CD4-positive, alpha-beta T cell treated with Interleukin-1 beta for 1 hour (primary cell): ENCODE measurements at places on chromosomes 5 and 9.
A peak's percentile ranks its signal among the peaks of the same experiment; 100 is the strongest.

DNA sequence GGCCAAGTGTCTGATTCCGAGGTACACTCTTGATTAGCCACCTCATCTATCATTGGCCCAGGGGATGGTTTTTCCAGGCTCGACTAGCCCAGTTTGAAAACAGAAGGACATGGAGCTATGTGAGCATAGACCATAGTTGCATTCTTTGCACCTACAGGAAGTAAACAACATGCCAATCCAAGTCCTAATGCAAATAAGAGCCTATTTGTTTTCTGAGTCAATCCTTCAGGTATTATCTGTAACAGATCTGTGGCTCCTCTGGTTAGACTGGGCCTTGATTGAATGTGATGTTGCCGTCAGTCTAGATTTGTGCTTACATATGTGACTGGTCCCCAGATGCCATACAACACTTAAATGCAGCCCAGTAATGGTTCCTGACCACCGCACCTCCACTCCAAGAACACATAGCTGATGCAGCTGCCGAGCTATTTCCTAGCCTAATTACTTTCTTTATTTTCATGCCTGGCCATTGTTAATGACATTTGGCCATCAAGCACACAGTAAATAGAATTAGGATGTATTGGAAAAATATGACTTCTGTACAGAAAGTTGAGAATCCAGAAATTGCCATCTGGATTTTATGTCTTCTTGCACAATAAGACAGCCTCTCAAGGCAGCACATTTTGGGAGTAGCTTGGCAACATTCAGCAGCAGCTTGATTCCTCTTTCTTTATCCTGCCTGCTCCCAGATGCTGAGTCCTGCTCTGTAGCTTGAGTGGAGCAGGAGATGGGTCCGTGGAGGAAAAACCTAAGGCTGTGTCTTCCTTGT is 29.5 kb upstream of the ARHGAP26 start:
- no peak for DNase-seq

- no peak for DNase-seq
Measured at GRCh38 chr5:68214482-68215207, 911 bp upstream of the PIK3R1 start.

DNA sequence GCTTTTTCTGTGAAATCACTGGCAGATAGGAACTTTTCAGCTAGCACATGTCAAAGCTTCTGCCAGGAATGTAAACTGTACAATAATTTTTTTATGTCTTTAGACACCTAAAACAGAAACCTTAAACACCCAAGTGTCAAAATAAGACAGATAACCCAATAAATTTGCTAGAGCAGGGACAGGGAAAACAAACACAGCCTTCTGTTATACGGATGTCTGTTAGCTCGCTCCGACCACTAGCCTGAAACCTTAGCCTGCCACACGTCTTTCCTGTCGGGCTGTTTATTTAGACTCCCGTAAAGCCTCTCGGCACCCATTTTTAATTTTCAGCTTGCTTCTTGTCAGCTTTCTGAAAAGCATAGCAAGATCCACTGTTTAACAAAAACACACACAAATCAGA is 355.4 kb upstream of the SLC24A2 start:
- DNase-seq: no peak

- no peak for DNase-seq
Measured at GRCh38 chr9:36006549-36007315, 30.0 kb upstream of the RECK start.

DNA sequence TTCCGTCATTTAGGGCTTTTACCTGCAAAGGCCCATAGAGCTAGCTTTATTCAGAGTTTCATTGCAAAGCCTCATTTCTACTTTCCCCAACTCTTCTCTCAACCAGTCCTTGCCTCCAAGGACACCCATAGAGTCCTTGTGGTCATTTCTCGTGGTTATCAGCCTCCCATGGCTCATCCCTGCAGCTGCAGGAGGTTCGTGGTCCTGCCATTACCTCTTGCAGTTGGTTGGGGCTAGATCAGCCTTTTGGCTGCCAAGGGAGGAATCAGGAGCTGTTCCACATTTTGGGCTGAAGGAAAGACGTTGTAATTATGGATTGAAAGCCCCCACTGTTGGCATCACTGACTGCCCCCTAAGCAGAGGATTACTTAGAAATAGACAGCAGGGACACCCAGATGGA is 231.0 kb downstream of the MAN2A1 start:
- DNase-seq: no peak

- no peak for DNase-seq
Measured at GRCh38 chr5:6542421-6543345, 90.2 kb downstream of the NSUN2 start.

GRCh38 chr5:19555876-19556275 is 432.1 kb downstream of the CDH18 start:
- no peak for DNase-seq

DNA sequence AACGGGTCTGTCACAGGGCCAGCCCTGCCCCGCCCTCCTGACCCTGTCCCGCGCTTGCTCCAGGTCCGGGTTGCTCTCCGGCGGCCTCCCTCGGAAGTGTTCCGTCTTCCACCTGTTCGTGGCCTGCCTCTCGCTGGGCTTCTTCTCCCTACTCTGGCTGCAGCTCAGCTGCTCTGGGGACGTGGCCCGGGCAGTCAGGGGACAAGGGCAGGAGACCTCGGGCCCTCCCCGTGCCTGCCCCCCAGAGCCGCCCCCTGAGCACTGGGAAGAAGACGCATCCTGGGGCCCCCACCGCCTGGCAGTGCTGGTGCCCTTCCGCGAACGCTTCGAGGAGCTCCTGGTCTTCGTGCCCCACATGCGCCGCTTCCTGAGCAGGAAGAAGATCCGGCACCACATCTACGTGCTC is 4.2 kb downstream of the B4GALT7 start:
- DNase-seq: no peak

DNA sequence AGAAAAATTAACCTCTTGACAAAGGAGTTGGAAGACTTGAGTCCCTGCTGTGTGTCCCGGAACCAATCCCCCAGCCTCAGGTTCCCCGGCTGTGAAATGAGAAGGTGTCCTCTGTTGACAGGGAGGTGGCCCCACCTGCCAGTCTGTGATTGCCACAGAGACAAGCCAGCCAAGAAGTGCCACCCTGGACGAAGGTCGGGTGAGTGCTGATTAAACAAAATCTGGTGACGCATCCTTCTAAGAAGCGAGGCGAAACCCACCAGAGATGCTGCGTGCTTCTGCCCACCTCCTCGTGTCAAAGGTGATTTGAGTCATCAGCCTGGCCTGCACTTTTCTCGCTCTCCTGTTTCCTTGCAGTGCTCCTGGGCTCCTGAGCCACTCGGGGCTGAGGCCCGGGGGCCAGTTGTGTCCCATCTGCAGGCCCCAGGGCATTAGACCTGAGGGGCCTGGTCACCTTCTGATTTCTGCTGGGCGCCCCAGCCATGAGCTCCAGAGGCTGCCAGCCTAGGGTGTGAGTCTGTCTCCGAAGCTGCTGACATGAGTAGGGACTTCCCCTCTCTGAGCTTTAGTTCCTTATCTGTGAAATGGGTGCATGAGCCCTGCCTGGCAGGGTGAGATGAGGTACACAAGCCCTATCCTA is 28.7 kb downstream of the NEK6 start:
- DNase-seq: peak; percentile 12

DNA sequence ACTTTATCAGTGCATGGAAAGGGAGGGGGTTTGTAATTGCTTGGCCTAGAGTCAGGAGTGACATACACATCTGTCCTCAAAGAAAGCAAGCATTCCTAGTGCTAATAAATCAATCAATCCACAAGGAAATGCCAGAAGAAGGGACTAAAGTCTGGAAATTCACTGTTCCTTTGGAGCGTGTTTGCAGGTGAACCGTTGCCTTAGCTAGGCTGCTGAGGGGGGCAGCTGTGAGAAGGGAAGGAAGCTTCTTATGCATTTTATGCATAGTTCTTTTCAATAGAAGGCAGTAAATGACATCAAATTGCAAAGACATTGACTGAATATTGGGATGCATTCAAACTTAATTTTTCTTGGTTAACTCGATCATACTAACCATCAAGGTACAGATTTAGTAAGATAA is 1092.5 kb upstream of the SEMA6A start:
- DNase-seq: no peak

- no peak for DNase-seq
Measured at GRCh38 chr9:69178583-69179011, 4.5 kb downstream of the TJP2 start.

DNA sequence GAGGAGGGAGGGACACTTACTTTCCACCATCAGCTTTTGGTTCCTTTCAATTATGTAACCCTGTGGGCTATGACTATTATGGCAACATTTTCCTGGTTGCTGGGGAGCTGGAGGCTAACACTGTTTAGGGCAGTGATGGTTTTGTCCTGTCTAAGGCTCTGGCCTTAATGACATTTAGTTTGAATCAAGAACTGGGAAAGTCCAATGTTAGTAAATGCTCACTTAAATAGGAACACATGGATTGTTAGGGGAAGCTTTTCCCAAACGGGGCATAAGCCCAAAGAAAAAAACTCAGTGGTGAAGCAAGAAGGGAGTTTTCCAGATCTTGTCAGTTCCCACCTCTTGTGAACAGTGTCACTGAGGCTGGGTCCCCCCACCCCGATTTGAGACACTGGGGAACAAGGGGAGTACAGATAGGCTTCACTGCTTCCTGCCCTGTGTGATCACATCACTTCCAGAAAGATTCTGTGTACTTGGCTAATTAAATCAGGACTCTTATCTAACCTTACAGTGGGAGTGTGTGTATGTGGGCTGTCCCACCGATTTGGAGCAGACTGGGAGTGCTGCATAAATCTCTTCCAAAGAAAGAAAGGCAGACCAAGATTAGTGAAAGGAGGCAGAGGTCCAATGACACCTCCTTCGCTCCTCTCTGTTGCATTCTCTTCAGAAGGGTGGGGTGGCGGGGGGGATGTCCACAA is 206.4 kb downstream of the PTTG1 start:
- no peak for DNase-seq

- DNase-seq: no peak
Measured at GRCh38 chr5:154794525-154795234, 39.5 kb downstream of the LARP1 start.

DNA sequence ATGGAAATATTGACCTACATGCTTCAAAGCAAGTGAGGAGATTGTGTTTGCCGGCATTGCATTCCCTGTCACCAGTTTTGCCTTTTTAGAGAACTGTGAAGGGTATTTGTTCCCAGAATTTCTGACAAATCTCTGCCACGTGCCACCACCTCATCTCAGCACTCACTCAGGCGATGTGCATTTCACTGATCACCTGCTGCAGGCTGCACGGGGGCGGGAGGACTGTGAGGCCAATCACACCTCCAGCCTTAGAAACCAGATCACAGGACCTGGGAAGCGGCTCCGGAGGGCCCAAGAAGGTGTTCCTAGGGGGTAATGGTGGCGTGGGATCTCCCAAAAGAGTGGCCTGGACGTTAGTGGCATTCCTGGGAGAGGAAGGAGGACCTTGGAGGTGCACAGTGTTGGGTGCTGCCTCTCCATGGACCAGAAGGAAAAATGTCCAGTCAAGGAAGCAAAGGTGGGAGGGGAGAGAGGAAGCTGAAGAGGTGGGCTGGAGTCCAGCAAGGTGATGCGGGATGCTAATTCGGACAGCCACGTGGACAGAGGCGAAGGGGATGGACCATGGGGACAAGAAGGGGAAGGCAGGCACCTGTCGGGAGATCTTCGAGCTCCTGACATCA is 63.6 kb upstream of the OLFM1 start:
- no peak for DNase-seq

GRCh38 chr5:1118231-1118698 is 6.4 kb upstream of the SLC12A7 start:
- DNase-seq: no peak

GRCh38 chr9:75185585-75186170 is 97.4 kb downstream of the OSTF1 start:
- DNase-seq: peak; percentile 38

- no peak for DNase-seq
Measured at GRCh38 chr9:8869812-8870211, 1070.2 kb upstream of the DMAC1 start.

DNA sequence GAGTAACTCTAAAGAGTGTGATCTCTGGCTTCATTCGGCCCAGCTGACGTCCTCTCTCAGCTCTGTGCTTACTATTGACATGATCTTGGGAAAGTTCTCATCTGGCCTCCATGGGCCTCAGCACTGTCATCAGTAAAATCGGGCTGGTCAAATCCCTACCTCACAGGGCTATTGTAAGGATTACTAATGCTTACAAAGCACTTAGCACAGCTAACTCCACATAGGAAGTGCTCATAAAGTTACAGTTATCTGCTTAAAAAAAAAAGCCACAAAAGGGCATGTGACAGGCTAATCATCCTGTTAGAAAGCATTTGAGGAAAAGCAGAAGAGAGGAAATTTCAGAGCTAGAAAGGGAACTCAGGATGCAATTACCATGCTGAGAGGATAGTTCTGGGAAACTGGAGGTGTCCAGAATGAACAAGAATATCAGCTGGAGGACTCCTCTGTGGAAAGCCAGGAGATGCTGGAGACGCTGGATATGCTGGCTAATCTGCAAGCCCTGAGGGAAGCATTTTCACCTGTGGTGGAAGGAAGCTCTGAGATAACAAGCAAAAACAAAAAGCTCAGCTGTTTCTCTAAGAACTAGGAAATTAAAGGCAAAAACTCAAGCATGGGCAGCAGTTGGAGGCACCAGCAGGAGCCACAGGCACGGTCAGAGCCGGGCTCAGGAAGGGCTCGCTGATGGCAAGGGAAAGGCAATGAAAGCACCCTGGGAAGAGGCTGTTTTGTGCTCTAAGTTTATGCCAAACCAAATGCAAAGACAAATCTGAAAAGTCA is 4.4 kb upstream of the BHMT start:
- no peak for DNase-seq

- DNase-seq: no peak
Measured at GRCh38 chr5:57416278-57416994, 66.2 kb downstream of the ACTBL2 start.

GRCh38 chr5:1784197-1785050 is 15.2 kb downstream of the MRPL36 start:
- no peak for DNase-seq

DNA sequence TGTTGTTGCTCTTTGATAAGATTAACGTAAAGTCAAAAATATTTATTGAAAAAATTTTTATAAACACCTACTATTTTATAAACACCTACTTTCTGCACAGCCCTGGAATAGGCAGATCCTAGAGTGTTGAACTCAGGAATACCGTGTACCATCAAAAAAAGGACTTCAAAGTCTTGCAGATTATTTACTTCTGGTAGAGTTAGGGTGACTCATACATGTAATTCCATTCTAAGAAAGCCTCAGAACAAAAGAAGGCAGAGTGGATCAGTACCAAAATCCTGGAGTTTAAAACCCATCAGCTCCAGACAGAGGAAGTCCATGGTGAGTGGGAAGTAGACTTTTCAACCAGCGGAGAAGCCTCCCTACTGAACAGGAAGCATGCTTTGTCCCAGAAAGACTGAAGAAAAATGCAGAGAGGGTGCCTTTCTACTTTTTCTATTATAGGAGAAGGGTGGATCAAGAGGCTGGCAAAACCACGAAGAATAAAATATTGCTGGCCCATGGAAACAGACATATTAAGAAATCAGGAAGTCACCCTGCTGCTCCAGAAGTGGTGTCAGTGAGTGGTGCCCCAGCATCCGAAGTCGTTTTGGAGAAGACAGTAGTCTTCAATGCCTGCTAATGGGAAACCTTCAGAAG is 45.1 kb upstream of the DAB2 start:
- DNase-seq: no peak

DNA sequence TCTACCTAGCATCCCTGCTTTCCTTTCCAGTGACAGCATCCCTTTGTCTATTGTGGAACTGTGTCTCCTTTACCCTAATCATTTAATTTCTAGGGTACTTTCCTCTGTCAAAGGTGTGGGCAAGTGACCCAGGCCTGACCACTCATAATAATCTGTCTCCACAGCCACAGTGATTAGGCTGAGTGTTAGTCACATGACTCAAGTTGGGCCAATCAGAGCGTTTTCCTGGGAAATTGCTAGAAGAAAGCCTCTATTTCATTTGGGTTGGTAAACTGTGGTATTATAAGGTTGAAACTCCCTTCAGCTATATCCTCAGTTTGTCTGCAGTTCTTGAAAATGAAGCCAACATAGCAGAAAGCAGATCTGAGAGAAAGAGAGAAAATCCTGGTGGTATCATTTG is 14.2 kb upstream of the AP3B1 start:
- no peak for DNase-seq
